ENCODE measurements at places on chromosomes 5 and 9. TPM values are rescaled to one million over a fixed set of nuclear protein-coding genes. Genes with fewer than 3 reads are reported as not detected.
A peak's percentile ranks its signal among the peaks of the same experiment; 100 is the strongest.

GRCh38 chr5:178273041-178273440 is 40.4 kb upstream of the PHYKPL start:
- no peaks in the 10 kb centered on the region for H3K4me1 ChIP-seq
- no peak overlapping the region for H3K4me3 ChIP-seq
- H3K36me3 ChIP-seq: no peaks in the 10 kb centered on the region
- no peak for DNase-seq

The DIRAS2 gene
- 0.32 TPM for polyA plus RNA-seq

- DNase-seq: no peak
- H3K36me3 ChIP-seq: peaks cover 17% of the 10 kb centered on the region
- H3K4me3 ChIP-seq: no peak overlapping the region
- H3K27ac ChIP-seq: no peak overlapping the region
- no peaks in the 10 kb centered on the region for H3K27me3 ChIP-seq
Measured at GRCh38 chr5:88195636-88196035, 73.0 kb downstream of the TMEM161B start.

DNA sequence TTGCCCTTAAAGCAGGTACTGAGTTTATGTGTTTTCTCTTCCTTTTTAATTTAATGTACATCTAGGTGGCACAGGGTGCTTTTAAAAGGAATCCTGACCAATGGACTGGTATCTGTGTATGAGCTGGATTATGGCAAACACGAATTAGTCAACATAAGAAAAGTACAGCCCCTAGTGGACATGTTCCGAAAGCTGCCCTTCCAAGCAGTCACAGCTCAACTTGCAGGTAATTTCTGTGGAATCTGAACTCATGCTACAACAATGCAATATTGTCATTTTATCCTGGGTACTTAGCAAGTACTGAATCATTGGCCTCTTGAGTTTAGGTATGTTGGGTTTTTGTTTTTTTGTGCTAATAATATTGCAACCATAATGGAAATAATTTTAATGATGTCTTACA is 14.4 kb upstream of the TMOD1 start:
- no peak overlapping the region for H3K4me3 ChIP-seq
- no peaks in the 10 kb centered on the region for H3K4me1 ChIP-seq
- H3K27ac ChIP-seq: no peak overlapping the region
- no peak for DNase-seq
- no peaks in the 10 kb centered on the region for H3K27me3 ChIP-seq

- no peaks in the 10 kb centered on the region for H3K27me3 ChIP-seq
- H3K36me3 ChIP-seq: peaks cover 10% of the 10 kb centered on the region
- DNase-seq: no peak
- no peaks in the 10 kb centered on the region for H3K4me1 ChIP-seq
Measured at GRCh38 chr9:77725820-77726219, 77.7 kb upstream of the GNA14 start.

DNA sequence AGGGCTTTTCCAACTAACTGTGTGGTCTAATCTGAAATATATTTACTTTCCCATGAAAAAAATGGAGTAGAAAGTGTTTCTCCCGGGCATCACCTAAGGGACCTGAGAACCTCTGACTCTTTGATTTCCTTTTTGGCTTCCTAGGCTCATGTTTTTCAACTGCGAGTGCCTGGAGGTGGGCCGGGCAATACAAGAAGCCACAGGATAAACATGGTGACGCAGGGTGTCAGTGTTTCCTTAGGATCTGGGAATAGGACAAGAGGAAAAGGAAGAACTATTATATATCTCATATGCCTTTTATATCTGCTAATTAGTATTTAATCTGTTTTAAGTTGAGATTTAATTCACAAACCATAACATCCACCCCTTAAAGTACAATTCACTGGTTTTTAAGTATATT is 11.4 kb upstream of the LECT2 start:
- no peak for DNase-seq
- H3K4me1 ChIP-seq: no peaks in the 10 kb centered on the region
- H3K36me3 ChIP-seq: no peaks in the 10 kb centered on the region
- no peak overlapping the region for H3K27ac ChIP-seq
- no peak overlapping the region for H3K4me3 ChIP-seq

GRCh38 chr5:156947925-156948324 is 15.1 kb downstream of the TIMD4 start:
- H3K27me3 ChIP-seq: no peaks in the 10 kb centered on the region
- H3K4me1 ChIP-seq: no peaks in the 10 kb centered on the region
- H3K4me3 ChIP-seq: no peak overlapping the region
- H3K36me3 ChIP-seq: no peaks in the 10 kb centered on the region
- no peak for DNase-seq
- no peak overlapping the region for H3K27ac ChIP-seq

GRCh38 chr9:112050544-112051475 is 124.3 kb downstream of the SUSD1 start:
- H3K4me1 ChIP-seq: no peaks in the 10 kb centered on the region
- no peaks in the 10 kb centered on the region for H3K27me3 ChIP-seq
- DNase-seq: no peak
- peak overlapping the region; percentile 64 for H3K27ac ChIP-seq

DNA sequence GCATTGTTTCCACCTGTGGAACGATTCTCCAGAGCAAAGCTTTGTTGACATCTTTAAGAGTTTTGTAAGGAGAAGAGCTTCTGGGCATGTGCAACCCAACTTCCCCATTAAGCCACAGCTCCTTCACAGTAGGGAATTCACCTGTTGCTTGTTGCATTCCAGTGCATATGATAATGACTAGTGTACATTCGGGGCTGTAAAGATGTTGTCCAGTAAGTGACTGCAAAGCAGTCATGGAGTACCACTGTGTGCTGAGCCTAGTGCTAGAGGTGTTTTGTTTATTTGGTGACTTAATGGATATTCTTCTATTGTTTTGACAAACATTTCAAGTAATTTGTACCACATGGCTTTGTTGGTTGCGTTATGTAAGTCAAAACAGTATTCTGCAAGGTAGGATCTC is 12.8 kb downstream of the UGCG start:
- no peak overlapping the region for H3K4me3 ChIP-seq
- no peaks in the 10 kb centered on the region for H3K27me3 ChIP-seq
- no peaks in the 10 kb centered on the region for H3K36me3 ChIP-seq
- H3K4me1 ChIP-seq: no peaks in the 10 kb centered on the region
- DNase-seq: no peak

The CCNO gene
- 1.0 TPM for polyA plus RNA-seq

- no peaks in the 10 kb centered on the region for H3K36me3 ChIP-seq
- H3K27ac ChIP-seq: no peak overlapping the region
- H3K27me3 ChIP-seq: no peaks in the 10 kb centered on the region
- no peak for DNase-seq
- peaks cover 4% of the 10 kb centered on the region for H3K4me1 ChIP-seq
- H3K4me3 ChIP-seq: no peak overlapping the region
Measured at GRCh38 chr9:69824499-69825252, 4.1 kb downstream of the CFAP95 start.

The FAT2 gene
- 2.7 TPM for polyA plus RNA-seq

- H3K4me3 ChIP-seq: no peak overlapping the region
- H3K27me3 ChIP-seq: peaks cover 2% of the 10 kb centered on the region
- H3K27ac ChIP-seq: no peak overlapping the region
- H3K4me1 ChIP-seq: peaks cover 2% of the 10 kb centered on the region
Measured at GRCh38 chr5:160169326-160169725, 50.1 kb upstream of the PWWP2A start.

- H3K27me3 ChIP-seq: no peaks in the 10 kb centered on the region
- no peak for DNase-seq
- no peak overlapping the region for H3K27ac ChIP-seq
- no peak overlapping the region for H3K4me3 ChIP-seq
Measured at GRCh38 chr9:32347571-32347970, 36.9 kb upstream of the ACO1 start.

- no peak overlapping the region for H3K27ac ChIP-seq
- H3K4me3 ChIP-seq: no peak overlapping the region
- no peaks in the 10 kb centered on the region for H3K27me3 ChIP-seq
- H3K36me3 ChIP-seq: no peaks in the 10 kb centered on the region
Measured at GRCh38 chr9:108517651-108518365, 338.0 kb downstream of the ACTL7B start.

The SIT1 gene
- polyA plus RNA-seq: 42.2 TPM

DNA sequence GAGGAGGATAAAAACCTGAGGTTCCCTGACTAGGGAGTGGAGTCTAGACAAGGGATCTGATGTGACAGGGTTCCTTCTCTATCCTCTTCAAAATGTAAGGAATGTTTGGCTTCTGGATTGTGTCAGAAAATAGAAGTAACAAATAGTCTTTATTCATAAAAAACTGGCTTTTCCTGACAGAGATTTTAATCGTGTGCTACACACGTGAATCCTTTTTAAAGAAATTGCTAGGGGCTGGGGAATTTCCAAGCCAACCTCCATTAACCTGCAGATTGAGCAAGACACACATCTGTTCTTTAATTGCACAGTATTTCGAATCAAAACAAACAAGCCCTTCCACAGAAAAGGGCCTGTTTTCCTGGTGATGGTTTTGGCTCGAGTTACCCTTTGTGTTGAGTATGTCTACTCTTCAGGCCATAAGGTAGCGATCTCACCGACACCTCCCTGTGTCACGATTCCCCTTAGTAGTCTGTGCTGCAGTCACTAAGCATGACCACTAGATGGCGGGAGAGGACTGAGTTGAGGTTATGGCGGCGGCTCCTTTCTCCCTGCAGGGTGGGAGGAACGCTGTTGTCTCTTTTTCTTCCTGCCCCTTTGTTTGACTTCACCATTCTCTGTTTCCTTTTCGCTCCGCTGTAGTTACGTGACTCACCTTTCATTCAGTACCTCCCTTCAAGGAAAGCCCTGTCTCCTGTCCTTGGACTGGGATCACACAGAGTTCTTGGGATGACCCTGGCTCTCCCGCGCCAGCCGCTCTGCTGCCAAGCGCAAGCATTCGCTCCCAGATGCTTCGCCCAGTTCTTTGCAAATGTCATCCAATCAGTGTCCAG is 137.1 kb upstream of the SLC24A2 start:
- H3K27ac ChIP-seq: no peak overlapping the region
- no peaks in the 10 kb centered on the region for H3K27me3 ChIP-seq
- H3K4me1 ChIP-seq: peaks cover 3% of the 10 kb centered on the region
- peak; percentile 84 for DNase-seq
- H3K36me3 ChIP-seq: no peaks in the 10 kb centered on the region

The HRCT1 gene
- polyA plus RNA-seq: 6.1 TPM

Data from thymus (tissue), 14 donors.